ENCODE measurements at places on chromosomes 2 and 18.

- DNase-seq: no peak
These were observed 99.6 kb downstream of the SGPP2 start for GRCh38 chr2:222523783-222524544.

GRCh38 chr18:51192696-51193095 is 4.8 kb downstream of the MEX3C start:
- DNase-seq: no peak

- DNase-seq: no peak
These were observed 592.1 kb upstream of the CDH2 start for GRCh38 chr18:28768791-28769768.

DNA sequence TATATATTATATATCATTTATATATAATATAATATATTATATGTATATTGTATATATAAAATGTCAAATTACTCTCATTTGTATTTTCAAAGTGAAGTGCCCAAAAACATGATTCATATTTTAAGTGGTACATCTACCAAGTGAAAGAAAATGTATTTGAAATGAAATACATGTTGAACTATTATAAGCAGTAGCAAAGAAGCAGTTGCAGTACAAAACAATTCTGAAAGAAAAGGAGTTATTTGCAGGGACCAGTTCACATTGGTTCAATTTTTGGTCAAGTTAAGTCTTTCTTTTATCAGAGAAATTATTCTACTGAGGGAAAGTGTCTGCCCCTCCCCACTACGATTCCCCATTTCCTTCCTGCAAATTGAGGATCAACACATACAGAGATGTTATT is 51.9 kb downstream of the APLF start:
- DNase-seq: no peak

DNA sequence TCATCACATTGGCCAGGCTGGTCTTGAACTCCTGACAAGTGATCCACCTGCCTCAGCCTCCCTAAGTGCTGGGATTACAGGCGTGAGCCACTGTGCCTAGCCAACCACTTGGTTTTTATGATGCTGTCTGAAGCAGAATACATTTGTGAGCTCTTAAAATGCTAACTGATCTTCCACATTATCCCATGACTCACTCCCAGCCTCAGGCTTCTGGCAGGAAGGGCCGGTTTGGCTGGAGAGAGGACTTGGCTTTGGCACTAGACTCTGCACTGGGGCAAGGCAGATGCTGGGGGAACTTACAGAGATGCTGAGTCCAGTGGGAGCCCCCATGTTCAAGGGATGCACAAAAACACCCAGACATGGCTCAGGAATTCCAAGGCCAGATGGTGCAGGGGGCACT is 40.5 kb upstream of the SH3BP4 start:
- no peak for DNase-seq

DNA sequence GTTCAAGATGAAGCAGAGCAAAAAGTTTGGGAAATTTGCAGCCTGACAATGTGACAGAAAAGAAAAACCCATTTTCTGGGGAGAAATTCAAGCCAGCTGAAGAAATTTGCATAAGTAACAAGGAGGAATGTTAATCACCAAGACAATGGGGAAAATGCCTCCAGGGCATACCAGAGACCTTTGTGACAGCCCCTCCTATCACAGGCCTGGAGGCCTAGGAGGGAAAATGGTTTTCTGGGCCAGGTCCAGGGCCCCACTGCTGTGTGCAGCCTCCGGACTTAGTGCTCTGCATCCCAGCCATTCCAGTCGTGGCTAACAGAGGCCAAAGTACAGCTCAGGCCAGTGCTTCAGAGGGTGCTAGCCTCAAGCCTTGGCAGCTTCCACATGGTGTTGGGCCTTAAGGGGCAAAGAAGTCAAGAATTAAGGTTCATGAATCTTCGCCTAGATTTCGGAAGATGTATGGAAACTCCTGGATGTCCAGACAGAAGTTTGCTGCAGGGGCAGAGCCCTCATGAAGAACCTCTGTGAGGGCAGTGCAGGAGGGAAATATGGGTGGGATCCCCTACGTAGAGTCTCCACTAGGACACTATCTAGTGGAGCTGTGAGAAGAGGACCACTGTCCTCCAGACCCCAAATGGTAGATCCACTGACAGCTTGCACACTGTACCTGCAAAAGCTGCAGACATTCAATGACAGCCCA is 314.1 kb upstream of the TRIB2 start:
- no peak for DNase-seq

- DNase-seq: peak; percentile 62
These were observed 69.4 kb upstream of the REV1 start for GRCh38 chr2:99559075-99559662.

- no peak for DNase-seq
These were observed 309.2 kb downstream of the AGAP1 start for GRCh38 chr2:235803028-235803427.

- DNase-seq: no peak
These were observed 6.1 kb downstream of the SMAD7 start for GRCh38 chr18:48944634-48945033.

- DNase-seq: no peak
These were observed 196.6 kb upstream of the SLC35G4 start for GRCh38 chr18:11412811-11413210.

DNA sequence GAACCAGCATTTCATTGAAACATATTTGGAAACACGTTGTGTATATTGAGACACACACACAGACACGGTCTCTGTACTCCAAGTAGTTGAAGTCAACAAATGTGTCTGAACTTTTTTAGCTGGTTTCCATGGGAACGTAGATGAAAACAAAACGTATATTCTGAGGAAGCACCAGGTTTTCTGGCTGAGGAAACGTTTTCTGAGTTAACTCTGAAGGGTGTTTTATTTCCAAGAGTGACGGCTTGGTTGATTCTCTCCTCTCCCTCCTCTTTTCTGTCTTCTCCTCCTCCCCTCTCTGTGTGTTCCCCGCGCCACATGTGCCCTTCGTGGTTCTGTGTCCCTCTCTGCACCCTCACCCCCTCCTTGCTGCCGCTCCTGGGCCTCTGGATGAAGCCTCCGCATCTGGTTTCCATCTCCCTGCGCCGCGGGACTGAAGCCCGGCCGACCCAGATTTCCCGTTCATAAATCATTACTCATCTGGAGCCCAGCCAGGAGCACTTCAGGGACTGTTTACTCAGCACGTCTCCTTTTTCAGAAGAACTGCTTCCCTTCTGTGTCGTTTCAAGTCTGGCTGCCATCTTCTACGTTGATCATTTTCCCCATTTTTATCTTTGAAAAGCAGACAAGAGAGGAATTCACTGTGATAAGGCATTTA is 122.7 kb downstream of the COL6A3 start:
- DNase-seq: no peak

DNA sequence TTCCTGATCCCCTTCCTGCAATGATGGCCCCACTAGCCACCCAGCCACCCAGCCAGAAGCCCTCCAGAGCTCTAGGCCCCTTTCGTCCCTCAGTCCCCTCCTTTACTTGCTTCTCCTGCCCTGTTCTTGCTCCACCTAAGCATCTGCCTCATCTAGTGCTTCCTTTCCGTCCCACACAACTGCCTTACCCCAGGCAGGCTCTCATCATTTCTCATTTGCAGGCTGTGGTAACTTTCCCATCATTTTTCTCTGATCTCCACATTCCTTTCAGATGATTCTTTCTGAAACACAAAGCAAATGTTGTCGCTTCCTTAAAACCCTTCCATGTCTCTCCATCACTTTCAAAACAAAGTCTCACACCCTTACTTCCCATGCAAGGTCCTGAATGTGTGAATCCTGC is 459.8 kb downstream of the METTL4 start:
- no peak for DNase-seq

DNA sequence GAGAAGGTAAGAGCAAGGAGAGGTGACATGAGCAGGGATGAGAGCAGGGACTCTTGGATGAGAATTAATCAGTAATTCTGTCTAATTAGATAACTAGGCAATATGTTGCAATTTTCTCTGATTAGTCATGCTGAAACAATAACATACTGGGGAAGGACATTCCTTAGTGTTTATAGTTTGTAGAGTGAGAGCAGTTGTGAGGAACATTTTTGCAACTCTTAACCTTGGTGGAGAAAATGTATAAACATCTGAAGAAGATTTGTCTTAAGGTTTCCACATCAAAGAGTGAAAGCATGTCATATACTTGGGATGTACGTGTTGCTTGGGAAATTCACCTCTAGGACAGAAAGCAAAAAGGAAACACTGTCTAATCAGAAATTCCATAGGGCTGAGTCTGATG is 955.4 kb upstream of the FANCL start:
- no peak for DNase-seq

- no peak for DNase-seq
These were observed 45.9 kb downstream of the IL1R2 start for GRCh38 chr2:102037681-102038080.

GRCh38 chr2:135043345-135043744 is 3.9 kb downstream of the MAP3K19 start:
- no peak for DNase-seq

DNA sequence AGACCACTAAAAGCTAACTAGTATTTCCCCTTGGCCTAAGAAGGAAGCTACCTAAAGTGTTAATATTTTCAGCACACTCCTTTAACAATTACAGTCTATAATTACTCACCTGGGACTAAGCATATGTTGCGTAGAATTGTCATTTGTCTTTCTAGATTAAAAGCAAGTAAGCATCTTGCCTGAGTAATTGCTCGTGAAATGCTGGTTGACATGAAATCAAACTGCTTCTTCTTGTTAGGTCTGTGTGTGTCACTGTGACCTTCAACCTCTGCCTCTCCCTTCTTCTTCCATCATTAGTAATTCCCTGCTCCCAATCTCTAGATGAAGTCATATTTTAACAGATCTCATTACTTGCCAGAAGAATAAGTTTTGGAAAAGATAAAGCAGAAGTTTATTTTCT is 212.2 kb downstream of the XIRP2 start:
- no peak for DNase-seq

DNA sequence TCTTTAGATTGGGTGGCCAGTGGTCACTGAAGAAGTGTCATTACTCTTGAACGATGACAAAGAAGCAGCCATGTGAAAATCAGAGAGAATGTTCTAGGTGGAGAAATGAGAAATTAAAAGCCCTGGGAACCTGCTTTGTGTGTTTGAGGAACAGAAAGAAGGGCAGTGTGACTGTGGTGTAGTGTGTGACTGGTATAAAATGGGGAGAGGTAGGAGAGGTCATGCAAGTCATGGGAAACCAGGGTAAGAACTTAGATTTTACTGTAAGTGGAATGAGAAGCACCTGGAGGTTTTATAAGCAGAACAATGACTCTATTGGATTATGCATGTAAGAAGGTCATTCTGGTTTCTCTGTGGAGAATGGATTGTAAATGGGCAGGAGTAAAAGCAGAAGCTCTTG is 12.2 kb downstream of the ICOS start:
- DNase-seq: no peak

- no peak for DNase-seq
These were observed 115.2 kb upstream of the TFCP2L1 start for GRCh38 chr2:121400201-121400600.

GRCh38 chr2:9905413-9905812 is 46.1 kb upstream of the GRHL1 start:
- DNase-seq: no peak

GRCh38 chr2:38598991-38599295 is 3.8 kb downstream of the HNRNPLL start:
- DNase-seq: no peak

GRCh38 chr2:82752396-82752795 is 1706.7 kb downstream of the SUCLG1 start:
- no peak for DNase-seq

DNA sequence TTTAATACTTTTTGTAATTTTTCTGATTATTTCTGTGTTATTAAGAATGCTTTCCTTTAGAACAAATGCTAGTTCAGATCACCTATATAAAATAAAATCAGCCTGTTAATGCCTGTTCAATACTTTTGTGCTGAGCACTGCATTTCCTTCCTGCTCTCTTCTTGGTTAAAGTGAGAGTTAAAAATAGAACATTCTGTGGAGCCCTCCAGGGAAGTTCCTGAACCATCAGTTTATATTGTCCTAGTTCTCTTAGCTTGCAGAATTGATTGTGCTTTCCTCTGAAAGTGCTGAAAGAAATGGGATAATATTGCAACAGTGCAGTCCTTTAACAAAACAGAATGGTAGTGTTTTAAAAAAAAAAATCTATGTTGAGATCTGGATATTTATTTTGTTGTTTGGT is 74.6 kb upstream of the UBXN4 start:
- no peak for DNase-seq

- DNase-seq: no peak
These were observed 211.8 kb downstream of the C1D start for GRCh38 chr2:67851016-67851415.

DNA sequence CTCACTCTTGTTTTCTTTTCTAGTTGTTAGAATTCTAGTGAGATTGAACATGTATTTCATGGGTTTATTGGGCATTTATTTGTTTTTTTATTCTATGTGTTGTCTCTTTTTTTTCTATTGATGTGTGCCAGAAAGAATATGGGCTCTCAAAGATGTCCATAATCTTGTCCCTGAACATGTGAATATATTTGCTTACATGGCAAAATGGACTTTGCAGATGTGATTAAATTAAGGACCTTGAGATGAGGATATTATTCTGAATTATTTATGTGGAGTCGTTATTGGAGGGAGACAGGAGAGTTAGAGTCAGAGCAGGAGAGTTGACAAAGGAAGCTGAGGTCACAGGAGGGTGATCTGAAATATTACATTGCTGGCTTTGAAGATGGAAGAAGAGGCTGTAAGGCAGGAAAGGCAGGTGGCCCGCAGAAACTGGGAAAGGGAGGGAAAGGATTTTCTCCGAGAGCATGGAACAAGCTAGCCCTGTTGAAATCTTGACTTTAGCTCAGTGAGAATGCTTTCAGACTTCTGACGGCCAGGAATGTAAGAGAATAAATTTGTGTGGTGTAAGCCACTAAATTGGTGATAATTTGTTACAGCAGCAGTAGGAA is 82.8 kb downstream of the NABP1 start:
- no peak for DNase-seq

- no peak for DNase-seq
These were observed 480.1 kb downstream of the NRXN1 start for GRCh38 chr2:50551868-50552267.

DNA sequence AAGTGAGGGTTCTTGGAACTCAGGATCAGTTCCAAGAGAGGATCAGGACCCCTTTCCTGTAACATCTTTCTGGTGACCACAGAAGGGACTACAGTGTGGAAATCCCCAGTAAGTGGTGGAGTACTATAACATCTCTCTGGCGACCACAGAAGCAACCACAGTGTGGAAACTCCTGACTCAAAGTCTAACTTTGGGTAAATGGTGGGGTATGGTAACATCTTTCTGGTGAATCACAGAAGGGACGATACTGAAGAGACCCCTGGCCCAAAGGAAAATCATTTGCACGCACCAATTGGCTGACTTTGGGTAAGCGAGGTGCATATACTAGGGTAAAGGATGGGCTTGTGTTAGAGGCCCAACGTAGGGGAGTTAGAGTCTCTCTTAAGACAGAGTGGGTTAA is 56.3 kb upstream of the GULP1 start:
- DNase-seq: no peak
